ENCODE measurements at places on chromosomes 5 and 9. TPM values are rescaled to one million over a fixed set of nuclear protein-coding genes. Genes with fewer than 3 reads are reported as not detected.
A peak's percentile ranks its signal among the peaks of the same experiment; 100 is the strongest.

GRCh38 chr9:18350036-18350435 lies 123.9 kb upstream of the ADAMTSL1 start:
- no peaks in the 10 kb centered on the region for H3K27me3 ChIP-seq
- H3K36me3 ChIP-seq, result no peaks in the 10 kb centered on the region
- DNase-seq, result no peak

- H3K27ac ChIP-seq, result no peak overlapping the region
- H3K27me3 ChIP-seq, result peaks cover 9% of the 10 kb centered on the region
- no peak overlapping the region for H3K4me3 ChIP-seq
- peak; percentile 35 for DNase-seq
- peaks cover 4% of the 10 kb centered on the region for H3K4me1 ChIP-seq
- H3K36me3 ChIP-seq, result no peaks in the 10 kb centered on the region
Measured at GRCh38 chr9:126146254-126147145, 180.1 kb upstream of the MVB12B start.

- no peaks in the 10 kb centered on the region for H3K4me1 ChIP-seq
- H3K27ac ChIP-seq, result no peak overlapping the region
- H3K27me3 ChIP-seq, result no peaks in the 10 kb centered on the region
- no peak overlapping the region for H3K4me3 ChIP-seq
- no peak for DNase-seq
- H3K36me3 ChIP-seq, result no peaks in the 10 kb centered on the region
Measured at GRCh38 chr9:91693226-91693625, 256.8 kb downstream of the ROR2 start.

GRCh38 chr5:59716966-59717500 lies 176.5 kb downstream of the PDE4D start:
- H3K4me3 ChIP-seq, result no peak overlapping the region
- DNase-seq, result no peak
- no peaks in the 10 kb centered on the region for H3K36me3 ChIP-seq
- H3K27ac ChIP-seq, result no peak overlapping the region
- no peaks in the 10 kb centered on the region for H3K27me3 ChIP-seq
- H3K4me1 ChIP-seq, result no peaks in the 10 kb centered on the region

GRCh38 chr5:109167586-109167985 lies 242.2 kb downstream of the PJA2 start:
- H3K4me1 ChIP-seq, result no peaks in the 10 kb centered on the region
- no peaks in the 10 kb centered on the region for H3K36me3 ChIP-seq
- H3K27ac ChIP-seq, result no peak overlapping the region

- H3K4me1 ChIP-seq, result peaks cover 7% of the 10 kb centered on the region
- H3K36me3 ChIP-seq, result no peaks in the 10 kb centered on the region
- peaks cover 99% of the 10 kb centered on the region for H3K27me3 ChIP-seq
- H3K4me3 ChIP-seq, result no peak overlapping the region
Measured at GRCh38 chr5:146340260-146341081, 1.8 kb downstream of the POU4F3 start.

GRCh38 chr9:128414461-128414860 lies 6.2 kb upstream of the CERCAM start:
- no peak overlapping the region for H3K4me3 ChIP-seq
- no peaks in the 10 kb centered on the region for H3K36me3 ChIP-seq
- H3K4me1 ChIP-seq, result peaks cover 6% of the 10 kb centered on the region
- DNase-seq, result no peak
- H3K27ac ChIP-seq, result no peak overlapping the region

- H3K27me3 ChIP-seq, result no peaks in the 10 kb centered on the region
- no peaks in the 10 kb centered on the region for H3K4me1 ChIP-seq
- no peak for DNase-seq
- no peak overlapping the region for H3K27ac ChIP-seq
- no peaks in the 10 kb centered on the region for H3K36me3 ChIP-seq
Measured at GRCh38 chr5:174531782-174532191, 192.6 kb upstream of the MSX2 start.

DNA sequence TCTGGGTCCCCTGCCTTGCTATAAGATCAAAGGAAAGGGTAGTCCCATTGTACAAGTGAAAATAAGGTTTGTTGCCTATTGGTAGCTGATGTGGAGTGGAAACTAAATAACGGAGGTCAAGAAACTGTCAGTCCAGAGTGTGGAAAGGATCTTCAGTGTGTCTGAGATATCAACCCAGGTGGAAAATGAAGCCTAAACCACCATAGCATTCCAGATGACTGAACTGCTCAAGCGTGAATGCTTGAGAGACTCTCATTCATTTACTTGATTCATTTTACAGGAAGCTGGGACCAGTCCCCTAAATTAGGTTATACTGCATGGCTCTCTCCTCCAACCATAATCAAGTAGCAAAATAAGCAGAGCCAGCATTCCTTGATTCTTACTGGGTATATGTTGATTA lies 116.0 kb upstream of the SLC28A3 start:
- H3K4me3 ChIP-seq, result no peak overlapping the region
- DNase-seq, result no peak
- no peaks in the 10 kb centered on the region for H3K4me1 ChIP-seq
- no peak overlapping the region for H3K27ac ChIP-seq

GRCh38 chr9:4143936-4144717 lies 155.7 kb downstream of the GLIS3 start:
- no peaks in the 10 kb centered on the region for H3K36me3 ChIP-seq
- no peak for DNase-seq
- no peaks in the 10 kb centered on the region for H3K27me3 ChIP-seq
- H3K27ac ChIP-seq, result no peak overlapping the region
- no peak overlapping the region for H3K4me3 ChIP-seq
- no peaks in the 10 kb centered on the region for H3K4me1 ChIP-seq

DNA sequence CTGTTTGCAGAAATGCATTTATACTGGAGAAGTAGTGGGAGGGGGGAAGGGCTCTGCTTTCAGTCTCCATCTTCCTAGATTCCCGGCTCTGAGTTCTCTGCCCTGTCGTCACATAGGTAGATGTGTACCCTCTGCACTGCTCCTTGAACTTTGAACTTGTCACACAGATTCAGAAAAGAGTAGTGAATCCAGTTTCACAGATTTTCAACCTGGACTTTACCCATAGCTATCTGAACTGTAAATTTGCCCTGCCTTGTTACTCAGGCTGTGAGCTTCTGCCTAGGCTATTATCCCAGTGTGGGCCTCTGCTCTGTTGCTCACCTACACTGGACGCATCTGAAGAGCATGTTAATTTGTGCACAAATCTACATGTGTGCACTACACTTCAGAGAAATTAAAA lies 12.8 kb upstream of the C9orf152 start:
- H3K36me3 ChIP-seq, result no peaks in the 10 kb centered on the region
- no peak for DNase-seq
- no peak overlapping the region for H3K4me3 ChIP-seq
- peaks cover 18% of the 10 kb centered on the region for H3K4me1 ChIP-seq

GRCh38 chr5:139690064-139690802 lies 42.1 kb downstream of the CXXC5 start:
- H3K27ac ChIP-seq, result peak overlapping the region; percentile 11
- H3K4me3 ChIP-seq, result no peak overlapping the region
- no peaks in the 10 kb centered on the region for H3K36me3 ChIP-seq
- peak; percentile 31 for DNase-seq

GRCh38 chr5:64188776-64189175 lies 23.1 kb downstream of the RNF180 start:
- H3K27me3 ChIP-seq, result no peaks in the 10 kb centered on the region
- no peaks in the 10 kb centered on the region for H3K4me1 ChIP-seq
- no peaks in the 10 kb centered on the region for H3K36me3 ChIP-seq
- H3K27ac ChIP-seq, result no peak overlapping the region

GRCh38 chr9:91428927-91429351 lies 5.3 kb upstream of the NFIL3 start:
- no peak overlapping the region for H3K27ac ChIP-seq
- DNase-seq, result no peak
- no peak overlapping the region for H3K4me3 ChIP-seq
- no peaks in the 10 kb centered on the region for H3K27me3 ChIP-seq
- H3K36me3 ChIP-seq, result no peaks in the 10 kb centered on the region

DNA sequence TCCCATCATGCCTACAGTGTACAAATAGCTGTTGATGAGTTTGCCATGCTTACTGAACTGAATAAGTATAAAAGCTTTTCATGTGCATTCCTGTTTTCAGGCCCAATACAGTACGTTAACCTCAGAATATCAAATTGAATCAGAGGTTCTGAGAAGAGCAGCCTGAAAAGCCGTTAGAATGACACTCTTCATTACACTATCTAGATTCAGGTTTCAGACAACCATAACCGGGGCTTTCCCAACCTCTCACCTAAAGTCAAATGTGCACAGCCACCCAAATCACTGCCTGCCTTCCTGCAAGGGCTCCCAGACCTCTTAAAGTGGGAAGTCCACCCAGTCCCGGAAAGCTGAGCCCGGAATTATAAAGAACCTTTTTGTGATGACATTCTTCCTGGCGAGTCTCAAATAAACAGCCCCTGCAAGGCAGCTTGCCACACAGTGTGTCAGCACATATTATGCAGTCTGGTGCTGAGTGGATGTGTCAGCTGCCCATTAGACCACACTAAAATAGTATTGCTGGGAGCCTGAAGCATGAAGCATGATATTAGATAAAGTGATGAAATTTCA lies 245.8 kb downstream of the TLE4 start:
- no peaks in the 10 kb centered on the region for H3K27me3 ChIP-seq
- no peak for DNase-seq
- no peak overlapping the region for H3K27ac ChIP-seq
- H3K4me3 ChIP-seq, result no peak overlapping the region
- no peaks in the 10 kb centered on the region for H3K36me3 ChIP-seq

DNA sequence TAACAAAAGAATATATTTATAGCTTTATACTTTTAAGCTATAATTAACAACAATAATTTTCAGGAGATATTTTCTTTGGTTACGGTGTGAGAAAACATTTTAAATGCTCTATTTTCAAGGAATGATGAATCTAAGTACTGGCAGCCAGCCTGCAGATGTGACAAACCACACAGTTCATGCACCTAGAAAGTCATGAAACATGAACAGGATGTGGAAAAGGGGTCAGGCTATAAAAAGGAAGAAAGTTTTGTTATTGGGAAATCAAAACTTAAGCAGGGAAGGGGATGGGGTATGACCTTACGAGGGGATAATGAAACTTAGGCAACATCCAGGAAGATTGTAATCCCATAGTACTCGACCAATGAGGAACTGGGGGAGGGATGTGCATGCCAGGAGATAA lies 508.7 kb upstream of the GRAMD2B start:
- no peak overlapping the region for H3K27ac ChIP-seq
- H3K4me1 ChIP-seq, result no peaks in the 10 kb centered on the region
- no peak for DNase-seq
- no peak overlapping the region for H3K4me3 ChIP-seq
- H3K27me3 ChIP-seq, result no peaks in the 10 kb centered on the region

DNA sequence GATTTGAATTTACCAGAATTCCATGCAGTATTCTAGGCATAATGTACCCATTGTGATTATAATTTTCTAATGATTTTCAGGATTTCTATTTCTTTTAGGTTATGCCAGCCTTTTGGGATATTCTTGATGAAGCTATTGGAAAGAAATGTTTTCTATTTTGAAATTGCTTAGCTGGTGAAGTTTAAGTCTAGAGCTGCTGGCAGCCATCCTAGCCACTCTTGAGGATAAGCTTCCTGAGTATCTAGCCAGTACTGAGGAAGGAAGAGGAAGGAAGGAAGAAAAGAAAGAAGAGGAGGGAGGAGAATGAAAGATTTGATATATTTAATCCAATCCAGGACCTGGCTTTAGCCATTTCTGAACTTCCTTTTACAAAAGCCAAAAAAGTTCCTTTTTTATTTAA lies 142.1 kb upstream of the DAB2 start:
- no peak for DNase-seq
- H3K4me3 ChIP-seq, result no peak overlapping the region
- H3K4me1 ChIP-seq, result peaks cover 2% of the 10 kb centered on the region
- H3K27me3 ChIP-seq, result no peaks in the 10 kb centered on the region
- no peaks in the 10 kb centered on the region for H3K36me3 ChIP-seq
- no peak overlapping the region for H3K27ac ChIP-seq

DNA sequence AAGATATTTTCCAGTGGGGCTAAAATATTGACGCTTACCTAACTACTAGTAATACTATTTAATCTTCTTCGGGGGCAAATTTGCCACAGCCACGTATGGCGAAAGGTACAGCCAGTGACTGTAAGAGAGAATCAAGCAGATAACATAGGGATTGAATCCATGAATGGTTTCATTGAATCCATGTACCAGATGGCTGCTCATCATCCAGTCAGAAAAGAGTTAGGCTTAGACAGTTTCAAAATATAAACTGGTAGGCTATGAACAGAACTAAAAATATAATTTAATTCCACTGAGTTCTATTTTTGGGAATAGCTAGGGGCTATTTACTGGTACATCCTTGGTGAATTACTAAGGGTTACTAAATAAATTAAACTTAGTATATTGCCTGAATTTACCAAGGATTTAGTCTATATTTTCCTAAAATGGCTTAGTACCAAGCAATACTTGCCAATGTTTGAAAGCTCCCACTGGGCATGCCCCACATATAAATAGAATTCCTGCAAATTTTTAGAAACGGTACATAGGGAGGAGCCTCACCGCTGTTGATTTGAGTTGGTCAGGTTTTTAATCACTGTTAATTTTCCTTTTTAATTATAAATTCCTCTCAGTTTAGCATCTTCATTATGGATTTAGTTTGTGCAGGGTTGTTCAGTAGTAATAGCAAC lies 55.8 kb upstream of the VLDLR start:
- H3K4me1 ChIP-seq, result no peaks in the 10 kb centered on the region
- H3K27me3 ChIP-seq, result no peaks in the 10 kb centered on the region
- no peak for DNase-seq
- no peak overlapping the region for H3K4me3 ChIP-seq
- H3K36me3 ChIP-seq, result no peaks in the 10 kb centered on the region
- no peak overlapping the region for H3K27ac ChIP-seq

- H3K27me3 ChIP-seq, result no peaks in the 10 kb centered on the region
- H3K4me1 ChIP-seq, result no peaks in the 10 kb centered on the region
- no peak overlapping the region for H3K27ac ChIP-seq
Measured at GRCh38 chr5:106269252-106269843, 1401.4 kb downstream of the EFNA5 start.

DNA sequence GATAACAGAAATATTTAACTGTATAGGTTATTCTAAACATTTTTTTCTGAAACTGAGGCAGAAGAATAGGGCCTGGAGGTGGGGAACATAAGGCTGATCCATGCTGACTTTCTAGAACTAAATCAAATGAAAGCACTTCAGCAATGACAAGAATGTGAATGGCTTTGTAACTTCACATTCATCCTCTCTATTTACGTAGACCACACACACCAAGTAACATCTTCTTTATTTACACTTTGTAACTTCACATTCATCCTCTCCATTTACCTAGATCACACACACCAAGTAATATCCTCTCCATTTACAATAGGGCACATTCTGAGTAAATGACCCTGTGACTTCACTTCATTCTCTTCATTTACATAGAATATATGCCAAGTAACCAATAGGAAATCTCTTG lies 251.8 kb upstream of the CDH9 start:
- no peaks in the 10 kb centered on the region for H3K27me3 ChIP-seq
- no peaks in the 10 kb centered on the region for H3K36me3 ChIP-seq
- no peaks in the 10 kb centered on the region for H3K4me1 ChIP-seq
- no peak overlapping the region for H3K27ac ChIP-seq
- H3K4me3 ChIP-seq, result no peak overlapping the region

Gene PCDHGA6
- total RNA-seq, result 4.0 TPM

Gene ZMYND19
- 6.7 TPM for total RNA-seq

Gene TMEM267
- 0.60 TPM for total RNA-seq

Gene KCNN2
- 0.41 TPM for total RNA-seq

Gene OLFM1
- total RNA-seq, result not detected

Gene SPINK7
- not detected for total RNA-seq

Gene UBTD2
- 17.6 TPM for total RNA-seq

Gene MRPL50
- 9.6 TPM for total RNA-seq

Gene MOB3B
- total RNA-seq, result 18.9 TPM

Gene BDP1
- total RNA-seq, result 69.1 TPM

Gene SLC36A2
- not detected for total RNA-seq

Gene PRR16
- 2.7 TPM for total RNA-seq

Gene ZNF483
- total RNA-seq, result 2.2 TPM

Gene CYLC2
- total RNA-seq, result not detected

Measured in transverse colon (tissue), 4 donors.